ENCODE measurements at places on chromosomes 5 and 9. TPM values are rescaled to one million over a fixed set of nuclear protein-coding genes. Genes with fewer than 3 reads are reported as not detected.

GRCh38 chr9:32218100-32218767 lies 166.2 kb upstream of the ACO1 start:
- DNase-seq = no peak

Gene LIFR
- total RNA-seq = 11.8 TPM

- DNase-seq = peak; percentile 79
Measured at GRCh38 chr5:3596261-3596825, 711 bp downstream of the IRX1 start.

GRCh38 chr5:30113542-30113941 lies 1079.9 kb upstream of the CDH6 start:
- no peak for DNase-seq

DNA sequence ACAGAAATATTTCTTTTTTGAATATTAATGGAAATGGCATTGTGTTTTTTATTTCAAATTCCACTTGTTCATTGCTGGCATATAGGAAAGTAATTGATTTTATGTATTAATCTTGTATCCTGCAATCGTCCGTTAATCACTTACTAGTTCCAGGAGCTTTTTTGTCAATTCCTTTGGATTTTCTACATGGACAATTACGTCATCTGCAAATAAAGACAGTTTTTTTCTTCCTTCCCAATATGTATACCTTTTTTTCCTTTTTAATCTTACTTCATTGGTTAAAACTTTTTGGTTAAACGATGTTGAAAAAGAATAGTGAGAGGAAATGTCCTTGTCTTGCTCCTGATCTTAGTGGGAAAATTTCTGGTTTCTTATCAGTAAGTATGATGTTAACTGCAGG lies 1.5 kb upstream of the TIFAB start:
- no peak for DNase-seq

GRCh38 chr5:88967633-88968585 lies 84.9 kb upstream of the MEF2C start:
- DNase-seq = no peak

Measured in H7 (cell line).